Epithelial cell of esophagus (primary cell): ENCODE measurements at places on chromosomes 12 and 14.

DNA sequence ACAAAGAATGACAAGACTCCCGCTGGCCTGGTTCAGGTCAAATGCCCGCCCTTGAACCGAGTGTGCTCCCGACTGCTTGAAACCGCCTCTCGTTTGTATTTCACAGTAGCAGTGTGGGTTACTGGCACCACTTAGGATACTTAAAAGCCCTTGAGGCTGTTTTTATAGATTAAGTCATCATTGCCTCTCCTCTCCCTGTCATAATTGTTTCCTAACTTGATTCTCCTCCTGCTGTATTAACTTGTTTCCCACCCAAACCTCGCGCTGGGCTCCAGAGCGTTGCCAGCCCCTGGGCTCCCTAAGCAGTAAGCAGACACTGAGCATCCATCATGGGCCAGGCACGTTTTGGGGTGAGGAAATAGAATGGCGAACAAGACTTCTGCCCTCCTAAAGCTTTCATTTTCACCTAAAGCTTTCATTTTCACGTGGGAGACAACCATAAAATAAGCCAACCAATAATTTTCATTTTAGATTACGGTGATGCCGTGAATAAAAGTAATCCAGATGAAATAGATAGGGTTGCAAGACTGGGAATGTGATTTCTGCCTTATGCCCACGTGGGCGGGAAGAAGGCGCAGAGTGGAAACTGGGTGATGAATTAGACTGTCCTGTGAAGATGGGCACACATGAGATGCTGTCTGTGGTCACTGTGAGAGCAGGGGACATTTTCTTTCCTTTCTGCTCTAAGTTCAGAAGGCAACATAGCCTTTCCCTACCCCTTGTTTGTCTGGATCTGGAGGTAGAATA is 97.5 kb downstream of the PPP2R5C start:
- peak; percentile 21 for DNase-seq

DNA sequence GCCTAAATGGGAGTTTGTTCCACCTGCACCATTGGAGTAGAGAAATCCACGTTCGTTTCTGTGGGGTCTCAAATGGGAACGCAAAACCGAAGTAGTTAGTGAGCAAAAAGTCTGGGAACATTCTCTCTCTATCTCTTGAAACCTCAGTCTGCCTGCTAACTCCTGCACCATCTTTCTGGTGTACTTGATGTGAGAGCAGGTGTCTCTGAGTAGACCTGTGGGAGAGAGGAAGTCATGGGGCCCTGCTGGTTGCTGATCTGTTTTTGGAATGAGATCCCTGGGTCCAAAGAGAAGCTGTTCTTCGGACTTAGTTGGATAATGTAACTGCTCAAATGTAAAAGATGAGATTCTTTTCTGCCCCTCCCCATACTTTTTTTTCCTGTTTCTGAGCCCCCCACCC is 57.3 kb downstream of the MAX start:
- no peak for DNase-seq

DNA sequence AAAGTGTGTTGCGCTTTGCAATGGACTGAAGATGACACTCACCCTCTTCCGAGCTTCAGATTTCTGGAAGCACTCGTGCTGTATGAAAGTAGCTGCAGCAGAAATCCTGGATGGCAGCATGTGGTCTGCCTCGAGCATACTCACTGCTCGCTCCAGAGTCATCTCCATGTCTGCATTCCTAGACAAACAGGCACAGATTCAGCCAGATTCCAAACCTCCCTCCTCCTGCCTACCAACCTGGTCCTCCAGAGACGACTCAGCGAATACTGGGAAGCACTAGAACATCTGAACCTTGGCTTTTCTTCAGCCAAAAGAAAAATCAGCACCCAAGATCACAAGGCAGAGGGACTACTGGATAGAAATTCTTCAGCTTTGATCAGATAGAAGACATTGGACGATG is 27.7 kb downstream of the PKP2 start:
- DNase-seq = no peak

GRCh38 chr12:108298761-108299275 is 40.3 kb downstream of the CMKLR1 start:
- DNase-seq = no peak

GRCh38 chr12:48366131-48366530 is 15.4 kb upstream of the ZNF641 start:
- DNase-seq = no peak

DNA sequence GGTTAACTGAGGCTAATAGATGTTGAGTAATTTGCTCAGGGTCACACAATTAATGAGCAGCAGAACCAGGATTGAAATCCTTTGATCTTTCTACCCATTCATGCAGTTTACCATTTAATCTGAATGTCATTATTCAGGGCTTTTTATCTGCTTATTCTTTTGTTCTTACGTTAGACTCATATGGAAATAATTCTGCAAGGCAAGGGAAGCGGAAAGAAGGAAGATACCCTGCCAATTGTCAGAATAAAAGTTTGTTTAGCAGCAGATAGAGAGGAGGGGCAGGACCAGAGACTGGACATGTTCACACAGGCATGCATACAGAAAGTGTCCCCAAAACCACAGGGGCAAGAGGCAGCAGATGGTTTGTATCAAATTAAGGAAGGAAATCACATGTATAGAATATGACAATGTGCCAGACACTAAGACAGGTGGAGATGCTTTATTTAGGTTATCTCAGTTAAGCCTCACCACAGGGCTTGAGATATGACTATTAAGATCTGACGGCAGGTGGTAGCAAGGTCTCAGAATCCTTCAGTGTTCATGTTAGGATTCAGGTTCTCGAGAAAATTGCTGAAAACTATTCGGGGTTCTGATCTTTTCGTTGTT is 29.8 kb downstream of the BRMS1L start:
- DNase-seq = no peak

DNA sequence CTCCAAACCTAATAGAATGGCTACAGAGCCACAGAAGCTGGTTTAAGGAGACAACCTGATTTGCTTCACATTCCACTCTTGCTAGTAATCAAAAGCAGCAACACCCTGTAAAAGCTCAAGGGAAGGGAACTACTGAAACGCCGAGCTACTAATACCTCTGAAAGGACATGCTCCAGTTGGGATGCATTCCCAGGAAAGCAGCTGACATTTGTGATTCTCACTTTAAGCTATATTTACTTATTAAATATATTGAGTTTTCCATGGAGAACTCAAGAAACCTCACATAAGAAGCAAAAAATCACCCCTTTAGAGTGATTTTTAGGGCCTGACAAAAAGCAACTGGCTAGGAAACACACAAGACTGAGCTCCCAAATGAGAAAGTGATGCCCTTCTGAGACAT is 1073.0 kb upstream of the FLRT2 start:
- DNase-seq = no peak

GRCh38 chr12:120885521-120885920 is 18.6 kb downstream of the SPPL3 start:
- DNase-seq = no peak

DNA sequence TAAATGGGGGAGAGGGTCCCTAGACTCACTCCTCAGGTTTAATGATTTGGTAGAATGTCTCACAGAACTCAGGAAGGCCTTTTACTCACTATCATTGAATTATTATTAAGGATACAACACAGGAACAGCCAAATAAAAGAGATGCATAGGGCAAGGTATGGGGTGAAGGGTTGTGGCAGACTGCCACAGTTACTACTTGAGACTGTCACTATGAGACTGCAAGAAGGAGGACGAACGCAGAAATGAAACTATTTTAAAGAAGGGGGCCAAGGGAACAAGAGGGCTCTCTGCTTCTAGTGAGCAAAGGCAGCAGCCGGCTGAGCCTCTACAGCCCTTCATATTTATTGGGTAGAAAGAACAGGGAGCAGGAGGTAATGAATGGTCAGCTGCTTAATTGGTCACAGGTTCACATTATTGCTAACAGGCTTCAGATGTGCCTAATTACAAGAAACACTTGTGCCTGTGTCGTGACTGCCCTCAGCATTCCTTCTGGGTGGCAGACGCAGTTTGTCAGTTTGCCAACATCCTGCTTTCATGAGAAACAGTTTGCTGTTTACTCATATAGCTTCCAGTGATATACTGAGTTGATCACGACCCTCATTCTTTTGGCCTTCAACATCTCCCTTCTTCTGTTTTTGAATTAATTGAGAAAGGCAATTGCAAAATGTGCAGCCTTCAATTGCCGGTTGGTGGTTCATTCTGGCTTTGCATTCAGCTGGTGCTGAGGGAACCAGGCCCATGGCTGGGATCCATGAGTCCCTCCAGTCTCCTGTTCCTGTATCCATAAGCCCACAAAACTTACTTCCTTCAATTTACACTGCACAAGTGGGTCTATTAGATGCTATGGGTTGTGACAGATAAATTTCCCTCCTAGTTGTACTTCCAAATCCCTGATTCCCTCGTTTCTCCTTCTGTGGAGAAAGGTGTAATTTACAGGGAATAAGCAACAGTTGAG is 82.8 kb upstream of the PLEKHG7 start:
- no peak for DNase-seq

DNA sequence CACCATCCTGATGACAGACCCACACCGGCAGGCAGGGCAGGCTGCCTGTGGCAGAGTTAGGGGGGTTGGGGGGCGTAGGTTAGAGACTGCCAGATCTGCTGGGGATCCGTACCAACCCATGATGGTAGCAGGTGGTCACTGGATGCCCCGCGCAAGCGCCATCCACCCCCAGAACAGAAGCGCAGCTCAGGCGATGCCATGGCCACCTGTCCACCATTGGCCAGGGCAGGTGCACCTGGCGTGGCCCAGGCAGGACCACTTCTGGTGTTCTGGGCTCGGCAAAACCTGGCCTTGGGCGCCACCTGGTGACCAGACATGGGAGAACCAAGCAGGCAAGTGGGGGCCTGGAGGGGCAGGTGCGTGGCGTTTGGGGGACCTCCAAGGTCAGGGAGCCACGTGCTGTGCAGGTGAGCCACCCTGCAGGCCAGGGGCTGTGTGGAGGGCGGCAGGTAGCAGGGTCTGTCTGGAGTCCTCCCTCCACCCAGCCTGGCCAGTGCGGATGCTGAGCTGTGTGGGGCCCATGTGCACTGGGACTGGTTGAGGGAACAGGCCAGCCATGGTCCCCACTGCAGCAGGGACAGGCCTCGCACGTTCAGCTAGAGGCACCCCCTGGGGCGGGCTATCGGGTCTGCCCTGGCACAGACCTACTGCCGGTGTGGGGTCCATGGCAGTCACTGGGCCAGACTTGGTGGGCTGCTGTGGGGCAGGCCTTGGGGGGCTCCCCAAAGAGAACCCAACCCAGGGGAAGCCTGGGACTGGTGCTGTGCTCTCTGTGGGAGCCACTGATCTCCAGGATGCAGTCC is 15.6 kb downstream of the BAG5 start:
- DNase-seq = peak; percentile 66

GRCh38 chr12:68001486-68002466 is 12.5 kb downstream of the IFNG-AS1 start:
- peak; percentile 20 for DNase-seq

DNA sequence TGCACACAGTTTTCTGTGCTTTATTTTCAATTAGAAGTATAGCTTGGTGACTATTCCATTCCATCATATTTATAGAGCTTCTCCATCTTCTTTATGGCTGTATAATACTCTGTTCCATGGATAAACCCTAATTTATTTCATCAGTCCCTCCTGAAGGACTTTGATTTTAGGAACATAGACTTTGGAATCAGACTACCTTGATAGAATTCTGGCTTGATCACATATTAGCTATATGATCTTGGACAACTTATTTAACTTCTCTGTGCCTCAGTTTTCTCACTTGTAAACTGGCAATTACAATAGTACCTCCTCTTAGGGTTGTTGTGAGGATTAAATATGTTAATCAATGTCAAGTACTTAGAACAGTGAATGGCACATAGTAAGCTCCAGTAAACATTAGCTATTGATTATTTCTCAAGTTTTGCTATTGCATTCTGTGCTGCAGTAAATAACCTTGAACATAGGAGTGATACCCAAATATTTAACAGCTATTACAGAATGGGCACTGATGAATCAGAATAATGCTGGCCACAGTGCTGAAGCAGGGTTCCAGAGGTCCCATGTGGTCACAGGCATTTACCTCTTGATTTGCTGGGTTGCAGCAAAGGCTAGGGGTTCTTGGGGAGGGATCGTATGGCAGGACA is 12.2 kb upstream of the NR1H4 start:
- no peak for DNase-seq

DNA sequence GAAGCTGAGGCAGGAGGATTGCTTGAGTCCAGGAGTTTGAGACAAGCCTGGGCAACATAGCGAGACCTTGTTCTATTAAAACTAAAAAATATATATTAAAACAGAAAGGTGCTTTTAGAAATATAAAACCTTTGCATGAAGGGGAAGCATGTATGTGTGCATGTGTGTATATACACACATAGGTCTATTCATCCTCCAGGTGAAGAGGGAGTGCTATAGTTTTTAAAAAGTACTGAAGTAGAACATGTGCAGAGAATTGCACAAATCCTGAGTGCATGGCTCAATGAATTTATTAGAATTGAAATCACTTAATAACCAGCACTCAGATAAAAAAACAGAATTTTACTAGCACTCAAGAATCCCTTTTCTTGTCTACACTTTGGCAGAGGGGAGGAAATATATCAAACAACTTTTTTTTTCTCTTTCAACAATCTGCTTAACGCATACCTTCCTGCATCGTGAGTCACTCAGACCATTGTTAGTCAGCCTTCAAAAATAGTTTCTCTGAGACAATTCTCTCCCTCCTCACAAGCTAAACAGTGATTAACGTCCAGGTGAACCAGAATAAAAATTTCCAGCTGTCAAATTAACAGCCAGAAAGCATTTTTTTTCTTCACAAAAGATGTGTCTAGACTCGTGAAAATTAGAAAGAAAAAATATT is 17.7 kb upstream of the NEDD1 start:
- DNase-seq = peak; percentile 91
